ENCODE measurements at places on chromosomes 16 and 17.

DNA sequence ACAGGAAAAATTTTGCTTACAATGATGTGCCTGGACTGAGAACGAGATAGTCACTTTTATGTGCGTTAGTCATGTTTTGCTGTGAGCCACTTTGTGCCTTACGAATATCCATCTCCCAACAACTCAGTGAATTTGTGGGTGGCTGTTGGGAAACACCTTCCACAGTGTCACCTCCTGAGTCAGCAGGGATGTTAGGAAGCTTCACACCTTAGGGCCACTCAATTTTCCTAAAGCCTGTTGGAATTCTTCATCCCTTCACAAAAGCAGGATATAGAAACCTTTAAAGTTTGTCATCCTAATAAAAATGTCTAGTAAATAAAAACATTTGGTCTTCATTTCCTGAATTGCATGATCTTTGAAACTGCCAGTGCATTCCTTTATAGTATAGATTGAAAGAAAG lies 4.3 kb upstream of the KRTAP3-1 start:
- no peak for DNase-seq

DNA sequence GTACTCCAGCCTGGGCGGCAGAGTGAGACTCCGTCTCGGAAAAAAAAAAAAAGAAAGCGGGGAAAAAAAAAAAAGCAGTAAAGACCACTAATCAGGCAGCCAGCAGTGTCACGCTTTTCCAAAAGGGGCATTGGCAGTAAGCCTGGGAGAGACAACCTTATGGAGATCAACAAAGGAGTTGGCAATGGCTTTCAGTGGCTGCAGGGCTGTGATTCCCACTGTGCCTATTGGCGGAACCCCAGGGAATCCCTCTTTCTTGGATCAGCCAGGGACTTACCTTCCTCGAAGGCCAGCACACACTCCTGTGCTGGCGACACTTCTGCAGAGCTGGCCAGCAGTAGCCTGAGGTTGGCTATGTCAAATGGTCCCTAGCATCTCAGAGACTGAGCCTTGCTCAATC lies 43.2 kb upstream of the ZFHX3 start:
- no peak for DNase-seq

DNA sequence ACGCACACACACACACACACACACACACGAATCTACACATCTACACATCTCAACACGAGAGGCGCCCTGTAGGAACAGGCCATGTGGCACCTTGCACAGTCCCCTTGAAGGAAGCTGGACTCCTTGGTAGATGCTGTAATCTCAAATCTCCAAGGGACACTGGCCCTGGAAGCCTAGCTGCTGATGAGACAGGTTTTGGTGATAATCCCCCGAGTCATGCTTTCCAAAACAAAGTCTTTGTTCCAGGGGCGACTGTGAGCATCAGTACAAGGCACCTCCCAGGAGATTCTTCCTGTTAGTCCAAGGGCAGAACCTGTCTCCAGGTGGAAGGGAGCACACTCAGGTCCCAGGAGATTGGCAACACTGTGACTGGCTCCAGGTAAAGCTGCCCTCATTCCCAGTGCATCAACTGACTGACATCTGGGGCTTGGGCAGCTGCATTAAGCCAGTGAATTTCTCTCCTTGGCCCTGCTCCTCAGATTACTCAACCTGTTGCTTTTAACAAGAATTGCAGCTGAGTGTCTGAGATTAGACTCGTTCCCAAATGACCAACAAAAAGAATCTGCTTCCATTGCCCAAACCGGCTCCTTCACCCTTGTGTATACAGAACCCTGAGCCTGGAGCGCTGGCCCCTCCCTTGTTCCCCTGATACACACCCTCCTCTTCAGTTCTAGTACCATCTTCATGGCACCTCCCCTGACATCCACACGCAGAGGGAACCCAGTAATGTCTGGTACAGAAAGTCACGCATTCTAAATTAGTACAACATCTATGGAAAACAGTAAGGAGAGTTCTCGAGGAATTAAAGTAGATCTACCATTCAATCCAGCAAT lies 13.9 kb upstream of the TNRC6C start:
- no peak for DNase-seq

- no peak for DNase-seq
These were observed 7.8 kb upstream of the TEX19 start for GRCh38 chr17:82351254-82351712.

- no peak for DNase-seq
These were observed 20.2 kb downstream of the ENPP7 start for GRCh38 chr17:79750650-79751545.
